ENCODE measurements at places on chromosomes 11 and 22.
A peak's percentile ranks its signal among the peaks of the same experiment; 100 is the strongest.

GRCh38 chr11:38060920-38061319 is 1462.9 kb upstream of the RAG2 start:
- no peak overlapping the region for H3K4me3 ChIP-seq
- H3K27me3 ChIP-seq, result no peaks in the 10 kb centered on the region
- peaks cover 5% of the 10 kb centered on the region for H3K36me3 ChIP-seq
- H3K4me1 ChIP-seq, result peaks cover 44% of the 10 kb centered on the region
- peak overlapping the region; percentile 74 for H3K27ac ChIP-seq

- H3K27me3 ChIP-seq, result peaks cover 47% of the 10 kb centered on the region
- no peak for DNase-seq
- no peaks in the 10 kb centered on the region for H3K4me1 ChIP-seq
- no peak overlapping the region for H3K4me3 ChIP-seq
Observed at GRCh38 chr11:119525180-119525866, 102.4 kb upstream of the THY1 start.

DNA sequence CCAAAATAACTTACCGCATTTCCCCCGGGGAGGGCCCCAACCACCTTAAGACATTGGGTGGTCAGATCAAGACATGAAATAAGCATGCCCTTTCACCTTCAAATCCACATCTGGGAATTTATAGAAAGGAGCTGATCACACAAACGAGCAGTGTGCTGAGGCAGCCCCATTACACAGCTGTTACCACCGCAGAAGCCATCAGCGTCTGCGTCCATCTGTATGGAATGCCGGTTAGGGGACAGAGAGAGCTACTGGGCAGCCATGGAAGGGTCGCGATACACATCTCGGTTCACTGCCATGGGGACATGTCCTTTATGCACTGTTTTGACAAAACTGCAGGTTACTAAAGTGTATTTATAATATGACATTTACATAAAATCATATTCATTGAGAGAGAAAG is 105.1 kb upstream of the LMO1 start:
- H3K4me3 ChIP-seq, result no peak overlapping the region
- H3K4me1 ChIP-seq, result peaks cover 7% of the 10 kb centered on the region
- H3K27ac ChIP-seq, result no peak overlapping the region
- H3K36me3 ChIP-seq, result no peaks in the 10 kb centered on the region
- DNase-seq, result no peak
- H3K27me3 ChIP-seq, result no peaks in the 10 kb centered on the region

DNA sequence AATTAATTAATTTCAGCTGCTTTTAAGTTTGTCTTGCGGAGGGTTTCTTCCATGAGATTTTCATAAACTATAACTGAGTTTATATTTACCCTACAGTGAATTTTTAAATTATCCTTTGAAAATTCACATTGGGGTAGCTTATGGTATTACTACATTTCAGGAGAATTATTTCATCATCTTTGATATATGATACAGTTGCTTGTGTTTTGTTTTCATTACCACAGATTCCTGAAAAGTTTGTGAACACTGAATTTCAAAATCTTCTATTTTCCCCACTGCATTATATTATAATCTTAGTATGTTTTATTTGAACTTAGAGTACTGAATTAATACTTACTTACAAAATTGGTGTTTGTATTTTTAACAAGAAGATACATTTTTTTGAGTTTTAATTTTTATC is 24.4 kb downstream of the METTL15 start:
- H3K27ac ChIP-seq, result no peak overlapping the region
- H3K36me3 ChIP-seq, result peaks cover 51% of the 10 kb centered on the region
- no peak overlapping the region for H3K4me3 ChIP-seq
- H3K4me1 ChIP-seq, result no peaks in the 10 kb centered on the region

GRCh38 chr11:17418444-17419081 is 30.1 kb upstream of the KCNJ11 start:
- DNase-seq, result no peak
- peaks cover 7% of the 10 kb centered on the region for H3K4me1 ChIP-seq
- no peak overlapping the region for H3K27ac ChIP-seq
- H3K4me3 ChIP-seq, result no peak overlapping the region
- peaks cover 92% of the 10 kb centered on the region for H3K27me3 ChIP-seq

- no peaks in the 10 kb centered on the region for H3K36me3 ChIP-seq
- H3K27me3 ChIP-seq, result no peaks in the 10 kb centered on the region
- H3K27ac ChIP-seq, result no peak overlapping the region
Observed at GRCh38 chr11:92152245-92152644, 72.4 kb upstream of the FAT3 start.

DNA sequence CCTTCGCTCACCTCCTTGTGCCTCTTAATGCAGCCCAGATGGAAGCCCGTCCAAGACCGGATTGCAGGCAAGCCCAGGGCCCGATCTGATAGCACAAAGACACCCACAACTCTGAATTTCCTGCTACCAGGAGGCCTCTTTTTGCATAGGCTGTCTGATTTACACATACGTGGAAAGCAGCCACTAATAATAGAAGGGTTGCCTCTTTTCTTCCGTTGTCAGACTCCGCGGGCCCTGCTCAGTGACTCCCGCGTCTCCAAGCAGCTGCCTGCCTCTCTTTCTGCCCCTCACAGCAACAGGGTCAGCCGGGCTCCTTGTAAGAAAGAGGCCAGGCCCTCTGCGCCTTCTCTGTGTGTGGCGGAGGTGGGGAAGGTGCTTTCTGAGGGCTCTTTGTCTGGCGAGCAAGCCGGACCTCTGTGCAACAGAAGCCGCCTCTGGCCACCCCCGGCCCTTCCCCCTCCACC is 26.7 kb downstream of the FLI1 start:
- no peak overlapping the region for H3K4me3 ChIP-seq
- peak overlapping the region; percentile 92 for H3K27ac ChIP-seq

DNA sequence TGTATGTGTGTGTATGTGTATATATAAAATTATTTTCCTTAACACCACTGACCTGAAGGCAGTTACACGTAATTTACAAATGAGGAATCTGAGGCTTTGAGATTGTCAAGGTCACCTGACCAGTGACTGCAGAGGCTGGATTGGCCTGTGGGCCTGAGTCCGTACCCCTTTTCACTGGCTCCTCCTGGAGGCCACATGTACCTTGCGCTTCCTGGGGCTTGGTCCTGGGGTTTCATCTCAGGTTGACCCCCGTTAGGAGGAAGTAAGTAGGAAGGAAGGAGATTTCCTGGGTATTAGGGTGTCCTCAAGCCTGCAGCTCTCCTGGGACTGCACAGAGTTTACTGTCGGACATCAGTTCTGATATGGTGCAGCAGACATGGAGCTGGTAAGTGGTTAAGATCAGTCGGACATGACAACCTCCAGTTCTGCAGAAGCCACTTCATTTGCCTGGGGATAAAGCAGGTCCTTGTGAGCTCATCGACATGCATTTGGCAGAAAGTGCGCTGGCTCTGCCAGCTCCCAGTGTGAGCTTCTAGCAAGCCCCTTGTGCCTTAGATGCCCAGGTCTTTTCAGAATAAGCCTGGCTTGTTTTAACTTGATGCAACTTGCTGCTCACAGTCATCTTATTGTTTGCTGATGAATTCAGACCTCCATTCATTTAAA is 36.6 kb downstream of the ST3GAL4 start:
- peaks cover 12% of the 10 kb centered on the region for H3K4me1 ChIP-seq
- DNase-seq, result no peak
- no peak overlapping the region for H3K27ac ChIP-seq
- H3K27me3 ChIP-seq, result no peaks in the 10 kb centered on the region
